ENCODE measurements at places on chromosomes 13 and 19.

DNA sequence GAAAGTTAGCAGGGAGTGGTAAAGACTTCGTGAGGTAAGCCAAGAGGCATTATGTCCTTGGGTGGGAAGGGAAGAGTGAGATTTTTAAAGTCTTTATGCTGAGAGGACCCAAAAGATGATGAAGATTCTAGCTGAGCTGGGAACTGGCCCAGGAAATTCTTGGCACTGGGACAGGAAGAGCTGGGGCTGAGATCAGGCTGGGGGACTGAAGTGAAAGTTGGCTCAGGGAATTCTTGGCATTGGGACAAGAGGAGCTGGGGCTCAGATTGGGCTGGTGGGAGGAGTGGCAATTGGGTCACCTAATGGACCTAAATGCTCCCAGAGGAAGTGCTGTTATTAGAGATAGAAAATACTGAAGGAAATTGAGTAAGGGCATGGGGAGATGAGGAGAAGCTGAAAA is 8.8 kb downstream of the SCEL start:
- no peak for DNase-seq

DNA sequence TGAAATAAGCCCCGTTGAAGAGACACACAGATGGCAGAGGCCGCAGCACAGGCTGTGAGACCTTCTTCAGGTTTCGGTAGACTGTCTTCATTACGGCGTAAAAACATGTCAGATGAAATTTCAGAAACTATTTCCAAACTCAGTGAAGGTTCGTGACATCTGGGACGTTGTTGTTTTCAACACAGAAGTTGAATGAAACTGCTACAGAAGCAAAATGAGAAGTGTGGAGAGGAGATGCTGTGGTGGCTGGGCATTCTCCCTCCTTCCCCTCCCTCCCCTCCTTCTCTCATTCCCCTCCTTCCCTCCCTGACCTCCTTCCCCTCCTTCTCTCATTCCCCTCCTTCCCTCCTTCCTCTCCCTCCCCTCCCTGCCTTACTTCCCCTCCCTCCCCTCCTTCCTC is 113.6 kb downstream of the ATP11A start:
- no peak for DNase-seq

DNA sequence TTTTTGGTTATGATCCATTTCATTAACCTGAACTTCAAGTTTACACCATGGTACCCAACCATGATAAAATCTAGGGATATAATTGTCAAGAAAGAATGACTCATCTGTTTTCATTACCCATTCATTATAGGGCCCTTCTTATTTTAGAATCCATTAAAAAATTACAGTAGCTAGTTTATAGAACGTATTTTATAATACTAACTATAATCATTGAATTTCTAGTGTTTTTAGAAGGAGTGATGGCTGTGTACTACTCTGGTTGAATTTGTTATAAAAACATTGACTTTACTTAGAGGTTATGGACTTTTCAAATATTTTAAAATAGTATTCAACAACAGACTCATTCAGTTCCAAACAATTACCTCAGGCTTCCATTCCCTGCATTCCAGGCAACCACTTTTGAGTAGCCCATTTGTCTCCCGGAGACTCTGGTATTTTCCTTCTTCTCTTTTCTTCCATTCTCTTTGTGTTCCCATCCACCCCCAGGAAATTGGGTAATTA is 71.9 kb upstream of the KLF12 start:
- no peak for DNase-seq

DNA sequence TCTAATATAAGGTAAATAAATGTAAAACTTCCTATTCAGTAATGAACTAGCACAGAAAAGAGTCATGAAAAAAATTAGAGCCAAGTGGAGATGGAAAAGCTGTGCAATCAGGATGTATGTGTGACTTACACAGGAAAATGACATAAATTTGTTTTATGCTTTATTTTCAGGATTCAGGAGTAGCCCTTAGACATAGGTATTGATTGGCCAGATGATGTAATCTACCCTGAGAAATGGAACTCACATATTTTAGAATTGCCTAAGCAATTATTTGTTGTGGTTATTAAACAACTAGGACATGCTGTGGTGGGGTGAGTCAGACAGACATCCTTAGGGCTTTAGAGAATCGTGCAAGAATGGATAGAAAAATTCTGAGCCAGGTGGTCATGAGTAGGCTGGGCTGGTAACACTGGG is 110.6 kb downstream of the PCDH9 start:
- no peak for DNase-seq

DNA sequence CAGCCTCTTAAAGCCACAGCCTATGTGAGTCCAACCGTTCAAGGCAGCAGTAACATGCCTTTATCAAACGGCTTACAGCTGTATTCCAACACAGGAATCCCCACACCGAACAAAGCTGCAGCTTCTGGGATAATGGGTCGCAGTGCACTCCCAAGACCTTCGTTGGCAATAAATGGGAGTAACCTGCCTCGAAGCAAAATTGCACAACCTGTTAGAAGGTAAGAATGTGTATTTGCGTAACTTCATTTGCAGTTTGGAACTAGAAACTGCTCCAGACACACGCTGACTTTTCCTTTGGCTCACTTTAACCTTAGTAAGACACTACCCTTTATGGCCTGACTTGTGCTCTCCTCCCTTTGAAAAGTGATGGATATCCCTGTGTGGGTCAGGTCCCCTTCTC is 63.4 kb downstream of the SLAIN1 start:
- no peak for DNase-seq

GRCh38 chr13:101307181-101307701 is 109.1 kb downstream of the NALCN start:
- DNase-seq, result no peak

GRCh38 chr19:50486823-50487515 is 10.3 kb upstream of the GARIN5A start:
- DNase-seq, result peak; percentile 74

DNA sequence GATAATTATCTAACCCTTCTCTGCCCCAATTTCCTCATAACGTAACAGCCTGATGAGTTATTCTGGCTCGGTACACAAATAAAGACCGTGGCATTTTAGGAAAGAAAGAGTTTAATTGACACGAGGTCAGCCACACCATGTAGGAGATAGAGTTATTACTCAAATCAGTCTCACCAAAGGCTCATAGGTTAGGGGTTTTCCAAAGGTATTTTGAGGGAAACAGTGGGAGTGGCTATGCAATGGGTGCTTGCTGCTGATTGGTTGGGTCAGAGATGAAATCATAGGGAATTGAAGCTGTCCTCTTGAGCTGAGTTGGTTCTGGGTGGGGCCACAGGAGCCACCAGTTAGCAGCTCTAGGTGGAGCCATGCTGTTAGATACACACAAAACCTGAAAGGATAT is 137.5 kb downstream of the FREM2 start:
- no peak for DNase-seq

DNA sequence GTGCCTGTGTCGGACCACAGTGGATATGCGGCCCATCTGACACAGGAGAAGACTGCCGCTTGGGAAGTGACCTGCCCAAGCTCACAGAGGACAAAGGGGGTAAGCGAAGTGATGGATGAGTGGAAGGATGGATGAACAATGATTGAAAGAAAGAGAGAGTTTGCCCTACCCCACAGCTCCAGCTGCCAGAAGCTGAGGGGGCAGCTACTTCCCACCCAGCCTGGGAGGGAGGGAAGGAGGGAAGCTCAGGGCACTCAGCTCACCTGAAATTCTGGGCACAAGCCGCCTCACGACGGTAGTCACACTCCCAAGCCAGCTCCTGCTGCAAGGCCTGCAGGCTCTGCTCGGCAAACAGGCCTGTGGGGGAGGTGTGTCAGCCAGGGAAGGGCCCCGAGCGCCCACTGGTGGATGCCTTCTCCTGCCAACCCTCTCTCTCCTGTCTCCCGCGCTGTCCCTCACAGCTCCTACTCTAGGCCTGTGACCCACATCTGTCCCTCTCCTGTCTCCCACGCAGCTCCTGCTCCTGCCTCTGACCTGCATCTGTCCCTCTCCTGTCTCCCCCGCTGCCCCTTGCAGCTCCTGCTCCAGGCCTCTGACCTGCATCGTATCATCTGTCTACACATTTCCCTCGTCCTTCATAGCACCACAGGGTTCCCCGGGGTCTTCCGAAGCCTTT is 12.0 kb upstream of the NUMBL start:
- no peak for DNase-seq

DNA sequence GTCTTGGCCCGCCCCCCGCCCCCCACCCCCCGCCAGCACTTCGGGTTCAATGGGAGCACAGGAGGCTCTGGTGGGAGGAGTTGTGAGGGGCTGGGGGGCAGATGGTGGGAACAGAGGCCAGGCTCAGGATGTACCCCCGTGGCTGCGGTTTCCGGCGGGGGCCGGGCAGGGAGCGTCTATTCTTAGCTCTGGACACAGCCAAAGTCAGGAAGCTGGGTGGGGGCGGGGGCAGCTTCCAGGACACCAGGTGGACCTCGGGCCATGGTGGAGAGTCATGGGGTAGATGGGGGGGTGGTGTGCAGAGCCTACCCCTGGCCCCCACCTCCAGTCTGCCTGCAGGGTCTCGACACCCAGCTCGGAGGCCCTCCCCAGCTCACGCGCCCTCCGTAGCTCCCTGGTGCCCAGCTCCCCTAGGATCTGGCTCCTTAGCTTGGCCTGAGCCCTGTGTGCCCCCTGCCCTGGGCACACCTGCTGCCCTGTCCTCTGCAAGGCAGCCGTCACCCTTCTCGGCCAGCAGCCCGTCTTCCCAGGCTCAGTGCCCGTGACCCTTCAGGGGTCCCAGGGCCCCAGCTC is 2.2 kb upstream of the TBXA2R start:
- DNase-seq, result no peak

- DNase-seq, result no peak
Observed at GRCh38 chr13:24624801-24625231, 55.4 kb upstream of the ATP12A start.

DNA sequence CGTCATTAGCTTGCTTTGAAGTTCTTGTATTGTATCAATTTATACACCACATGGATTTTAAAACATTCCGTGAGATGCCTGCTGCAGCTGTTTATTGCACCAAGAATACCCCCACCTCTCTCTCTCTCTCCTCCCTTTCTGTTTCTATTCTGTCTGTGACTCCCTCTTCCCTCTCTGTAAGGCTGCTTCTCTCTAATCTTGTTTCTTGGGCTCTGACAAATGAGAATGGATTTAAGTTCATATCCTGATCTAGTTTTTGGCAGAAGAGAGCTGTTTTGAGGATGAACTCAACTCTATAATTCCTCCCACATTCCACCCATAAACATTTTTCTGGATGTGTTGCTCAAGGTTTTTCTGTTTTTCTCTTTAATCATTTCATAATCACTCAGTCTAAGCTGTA is 144.3 kb upstream of the FRY start:
- DNase-seq, result no peak

GRCh38 chr19:28297036-28297435 is 915.9 kb downstream of the UQCRFS1 start:
- no peak for DNase-seq

GRCh38 chr19:50488389-50489194 is 11.9 kb upstream of the GARIN5A start:
- no peak for DNase-seq

- no peak for DNase-seq
Observed at GRCh38 chr13:113528101-113528812, 37.7 kb upstream of the DCUN1D2 start.

GRCh38 chr13:52164989-52165388 is 5.6 kb upstream of the NEK3 start:
- no peak for DNase-seq

DNA sequence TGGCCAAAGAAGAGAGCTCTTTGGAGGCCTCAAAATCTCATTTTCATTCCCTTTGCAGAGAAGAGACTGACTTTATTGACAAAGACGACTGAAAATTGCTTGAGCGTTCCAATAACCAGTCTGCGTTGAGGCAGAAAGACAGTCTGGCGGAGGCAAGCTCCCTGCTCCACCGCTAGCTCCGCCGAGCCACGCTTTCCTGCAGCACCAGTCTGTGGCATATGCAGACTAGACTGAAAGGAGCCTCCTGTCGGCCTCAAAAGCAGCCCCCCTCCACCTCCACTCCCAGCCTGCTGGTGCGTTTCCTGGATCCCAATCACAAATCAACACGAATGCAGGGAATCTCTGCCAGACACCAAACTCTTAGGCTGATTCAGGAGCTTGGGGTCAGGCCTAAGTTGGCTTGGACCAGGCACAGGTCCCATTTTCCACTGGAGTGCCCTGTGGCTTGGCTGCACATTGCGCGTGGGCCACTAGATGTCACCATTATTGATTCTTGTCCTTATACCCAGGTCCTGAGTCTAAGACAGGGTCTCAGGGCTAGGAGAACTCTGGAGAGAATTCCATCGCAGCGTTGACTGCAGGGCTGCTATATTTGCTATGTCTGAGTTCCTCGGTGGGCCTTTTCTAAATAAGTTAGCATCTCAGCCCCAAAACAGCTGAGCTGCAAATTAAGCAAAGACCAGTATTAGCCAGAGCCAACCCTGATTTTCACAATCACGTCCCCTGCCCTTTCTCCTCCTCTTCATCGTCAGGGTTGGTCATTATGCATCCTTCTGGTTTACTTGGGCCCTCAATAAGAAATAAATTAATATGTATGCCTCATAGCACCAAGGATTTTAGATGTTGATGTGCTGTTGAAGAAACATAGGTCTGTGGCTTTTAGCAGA is 5.2 kb upstream of the ZNF507 start:
- peak; percentile 33 for DNase-seq

GRCh38 chr13:80132741-80133601 is 208.0 kb downstream of the SPRY2 start:
- no peak for DNase-seq

DNA sequence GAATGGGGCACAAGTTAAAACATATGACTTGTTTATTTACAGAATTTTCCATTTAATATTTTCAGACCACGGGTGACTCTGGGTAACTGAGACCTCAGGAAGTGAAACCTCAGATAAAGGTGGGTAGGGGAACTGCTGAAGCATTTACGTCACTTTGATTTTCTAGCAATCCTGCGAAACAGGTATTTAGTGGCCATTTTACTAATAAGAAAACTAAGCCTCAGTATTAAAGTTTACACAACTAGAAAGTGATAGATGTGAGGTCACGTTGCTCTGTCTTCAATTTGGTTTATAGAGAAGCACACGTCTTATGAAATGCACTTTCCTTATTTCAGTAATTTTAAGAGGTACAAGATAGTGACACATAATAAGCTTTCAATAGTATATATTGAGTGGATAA is 402.8 kb downstream of the FGF9 start:
- no peak for DNase-seq

DNA sequence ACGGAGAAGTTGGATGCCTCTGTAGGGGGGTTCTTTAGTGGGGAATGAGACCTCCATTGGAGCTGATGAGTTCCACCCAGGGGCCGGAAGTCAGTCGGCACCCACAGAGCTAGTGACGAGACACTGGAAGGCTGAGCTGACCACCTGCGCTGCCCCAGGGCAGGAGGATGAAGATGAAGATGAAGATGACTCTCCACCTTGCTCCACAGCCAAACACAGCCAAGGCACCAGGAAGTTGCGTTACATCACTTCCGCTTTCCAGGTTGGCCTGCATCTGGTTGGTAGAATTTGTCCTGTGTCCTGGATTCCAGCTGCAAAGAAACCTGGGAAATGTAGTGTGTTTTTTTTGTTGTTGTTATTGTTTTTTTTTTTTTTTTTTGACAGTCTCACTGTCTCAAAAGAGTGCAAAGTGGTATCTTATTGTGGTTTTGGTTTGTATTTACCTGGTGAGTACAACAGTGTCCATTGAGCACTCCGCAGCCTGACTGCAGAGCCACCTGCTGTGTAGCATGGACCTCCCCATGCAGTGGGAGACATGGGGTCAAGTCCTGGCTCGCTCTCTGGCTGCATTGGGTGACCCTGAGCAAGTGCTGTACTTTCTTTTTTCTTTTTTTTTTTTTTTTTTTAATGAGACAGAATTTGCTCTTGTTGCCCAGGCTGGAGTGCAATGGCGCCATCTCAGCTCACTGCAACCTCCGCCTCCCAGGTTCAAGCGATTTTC is 1.9 kb downstream of the TBC1D17 start:
- no peak for DNase-seq
